ENCODE measurements at places on chromosomes 12 and 14. TPM values are rescaled to one million over a fixed set of nuclear protein-coding genes. Genes with fewer than 3 reads are reported as not detected.

DNA sequence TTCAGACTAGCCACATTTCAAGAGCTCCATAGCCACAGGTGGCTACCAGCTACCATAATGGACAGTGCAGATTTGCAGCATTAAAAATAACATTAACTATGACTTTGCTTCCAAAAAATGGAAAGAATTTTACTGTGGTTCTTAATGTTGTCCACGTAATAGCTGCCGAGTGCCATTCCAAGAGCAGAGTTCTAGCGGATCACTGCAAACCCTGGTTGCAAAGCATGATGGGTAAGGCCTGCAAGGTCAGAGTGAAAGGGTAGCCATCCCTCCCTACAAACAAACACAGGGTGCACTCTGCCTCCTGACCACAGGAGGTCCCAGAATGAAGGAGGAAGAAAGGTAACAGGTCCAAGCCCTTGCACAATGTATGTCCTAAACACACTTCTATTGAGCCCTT is 157.6 kb downstream of the DPF3 start:
- no peak overlapping the region for H3K27ac ChIP-seq
- peaks cover 3% of the 10 kb centered on the region for H3K27me3 ChIP-seq
- peaks cover 3% of the 10 kb centered on the region for H3K4me1 ChIP-seq

Gene DCP1B
- total RNA-seq = 19.8 TPM

DNA sequence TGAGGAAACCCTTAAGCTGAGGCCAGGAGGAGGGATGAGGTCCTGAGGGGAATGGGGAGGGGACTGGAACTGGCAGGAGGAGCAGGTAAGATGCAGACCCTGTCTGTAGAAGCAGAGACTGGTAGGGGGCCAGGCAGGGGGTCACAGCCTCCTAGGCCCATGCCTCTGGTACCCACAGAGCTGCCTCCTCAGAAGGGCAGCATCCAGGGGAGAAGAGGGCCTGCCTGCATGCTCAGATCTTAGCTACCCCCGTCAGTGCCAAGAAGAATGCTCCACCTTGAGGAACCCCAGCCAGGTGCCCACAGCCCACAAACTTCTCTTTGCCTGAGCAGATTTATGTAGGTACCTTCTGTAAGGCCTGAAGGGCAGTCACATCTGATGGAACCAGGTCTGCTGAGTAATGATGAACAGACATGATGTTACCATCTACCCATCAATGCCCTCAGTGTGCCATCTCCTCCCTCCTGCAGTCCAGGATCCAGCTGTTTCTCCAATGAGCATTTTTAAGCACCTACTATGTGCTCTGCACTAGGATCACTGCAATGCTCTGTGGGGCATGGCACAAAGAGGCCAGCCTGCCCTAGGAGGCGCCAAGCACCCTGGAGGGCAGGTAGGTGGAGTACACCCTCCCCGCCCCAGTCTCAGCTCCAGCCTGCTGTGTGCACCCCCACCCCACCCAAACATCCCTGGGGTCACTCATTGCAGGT is 24.8 kb upstream of the ZFP36L1 start:
- no peaks in the 10 kb centered on the region for H3K36me3 ChIP-seq
- peak overlapping the region; percentile 60 for H3K27ac ChIP-seq
- H3K4me1 ChIP-seq = peaks cover 57% of the 10 kb centered on the region
- no peak for DNase-seq

Gene SLC25A47
- not detected for total RNA-seq

Gene RNASE4
- total RNA-seq = 2.6 TPM

DNA sequence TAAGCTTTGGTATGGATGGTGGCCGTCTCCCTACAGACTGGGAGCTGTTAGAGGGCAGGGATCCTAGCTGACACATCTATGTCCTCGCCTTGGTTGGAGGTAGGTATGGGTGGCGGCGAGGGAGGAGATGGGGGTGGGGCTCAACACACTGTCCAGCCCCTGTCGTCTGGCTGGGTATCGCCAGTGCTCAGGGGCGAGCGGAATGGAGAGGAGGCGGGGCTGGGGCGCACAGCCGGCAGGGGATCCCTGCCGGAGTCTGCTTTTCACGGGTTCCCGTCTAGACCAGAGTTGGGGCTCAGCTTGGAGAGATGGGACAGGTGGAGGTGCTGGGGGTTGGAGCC is 16.1 kb downstream of the TAMALIN start:
- no peaks in the 10 kb centered on the region for H3K36me3 ChIP-seq
- peaks cover 36% of the 10 kb centered on the region for H3K27me3 ChIP-seq
- H3K4me1 ChIP-seq = peaks cover 37% of the 10 kb centered on the region
- no peak for DNase-seq
- peak overlapping the region; percentile 71 for H3K4me3 ChIP-seq

DNA sequence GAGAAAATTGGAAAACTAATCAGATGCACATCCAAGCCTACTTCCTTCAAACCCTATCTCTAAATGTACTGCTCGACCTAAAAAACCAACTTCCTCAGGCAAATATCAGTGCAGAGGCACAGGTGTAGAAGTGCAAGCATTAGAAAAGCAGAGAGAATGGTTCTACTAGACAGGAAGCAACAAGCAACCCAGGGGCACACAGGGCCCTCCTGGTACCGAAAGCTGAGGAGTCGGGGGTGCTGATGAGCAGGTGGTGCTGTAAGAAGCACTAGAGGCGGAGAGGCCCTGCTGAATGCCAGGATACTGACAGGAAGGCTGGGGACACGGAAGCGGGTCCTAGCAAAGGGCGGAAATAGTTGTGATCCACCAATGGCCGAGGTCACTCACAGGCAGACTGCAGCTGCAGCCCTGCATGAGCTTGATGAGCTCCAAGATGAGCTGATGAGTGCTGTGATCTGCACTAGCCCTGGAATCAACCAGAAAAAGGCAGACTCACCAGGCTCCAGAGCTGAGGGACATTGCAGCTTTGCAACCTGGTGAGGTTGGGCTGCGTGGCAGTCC is 85.9 kb downstream of the TTC7B start:
- no peak for DNase-seq
- H3K27me3 ChIP-seq = no peaks in the 10 kb centered on the region
- H3K4me3 ChIP-seq = no peak overlapping the region
- H3K36me3 ChIP-seq = peaks cover 17% of the 10 kb centered on the region
- no peaks in the 10 kb centered on the region for H3K4me1 ChIP-seq

Gene STXBP6
- total RNA-seq = 7.2 TPM

Measured in neural crest cell (in vitro differentiated cells).